ENCODE measurements at places on chromosomes 1 and 21. TPM values are rescaled to one million over a fixed set of nuclear protein-coding genes. Genes with fewer than 3 reads are reported as not detected.

GRCh38 chr1:185213091-185213490 lies 56.1 kb downstream of the SWT1 start:
- no peaks in the 10 kb centered on the region for H3K4me1 ChIP-seq
- H3K36me3 ChIP-seq: no peaks in the 10 kb centered on the region
- H3K4me3 ChIP-seq: no peak overlapping the region
- no peak for DNase-seq

- no peak overlapping the region for H3K27ac ChIP-seq
- H3K4me1 ChIP-seq: peaks cover 8% of the 10 kb centered on the region
- H3K4me3 ChIP-seq: no peak overlapping the region
- H3K27me3 ChIP-seq: no peaks in the 10 kb centered on the region
Measured at GRCh38 chr1:204254031-204254661, 40.4 kb upstream of the GOLT1A start.

GRCh38 chr1:161051219-161051618 lies 5.4 kb upstream of the USF1 start:
- peaks cover 12% of the 10 kb centered on the region for H3K4me1 ChIP-seq
- H3K4me3 ChIP-seq: no peak overlapping the region
- H3K36me3 ChIP-seq: no peaks in the 10 kb centered on the region

- no peak overlapping the region for H3K4me3 ChIP-seq
- H3K27ac ChIP-seq: no peak overlapping the region
- no peak for DNase-seq
- H3K4me1 ChIP-seq: 0 out of 2 replicates have a peak, but pooled peaks cover 5% of the 10 kb centered on the region
- H3K27me3 ChIP-seq: no peaks in the 10 kb centered on the region
Measured at GRCh38 chr1:216961516-216961915, 238.3 kb upstream of the ESRRG start.

DNA sequence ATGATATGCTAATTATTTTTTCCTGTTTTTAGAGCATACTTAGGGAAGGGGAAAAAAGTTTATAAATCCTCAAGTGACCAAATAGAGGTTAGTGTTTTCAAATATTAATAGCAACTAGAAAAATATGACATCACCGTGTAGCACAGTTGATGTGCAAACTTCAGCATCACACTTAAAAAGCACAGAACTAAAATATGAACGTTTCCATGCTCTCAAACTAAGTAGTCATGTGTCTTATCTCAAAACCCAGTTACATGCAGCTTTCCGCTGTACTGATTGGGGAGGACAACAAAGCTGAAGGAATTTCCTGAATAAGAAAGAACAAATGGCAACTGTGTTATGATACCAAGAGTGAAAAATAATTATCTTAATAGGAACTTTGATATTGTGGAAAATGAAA lies 903.7 kb downstream of the ADGRL2 start:
- H3K27ac ChIP-seq: no peak overlapping the region
- no peaks in the 10 kb centered on the region for H3K4me1 ChIP-seq
- no peak overlapping the region for H3K4me3 ChIP-seq
- DNase-seq: no peak
- H3K36me3 ChIP-seq: no peaks in the 10 kb centered on the region

- no peak within 1 kb of the TSS for H3K4me3 ChIP-seq
- DNase-seq: no peak
- H3K27ac ChIP-seq: peak within 1 kb of the TSS; percentile 50
- H3K27me3 ChIP-seq: no peaks in the 10 kb centered on the region
Measured at GRCh38 chr21:34668803-34669148, at the start of gene CLIC6. Gene CLIC6, plus strand, starts transcription at chr21:34668994. Its CDS starts 395 bp downstream, at chr21:34669389.

- H3K4me1 ChIP-seq: no peaks in the 10 kb centered on the region
- no peak overlapping the region for H3K27ac ChIP-seq
- no peak for DNase-seq
Measured at GRCh38 chr1:3714284-3714741, 37.9 kb upstream of the CCDC27 start.

DNA sequence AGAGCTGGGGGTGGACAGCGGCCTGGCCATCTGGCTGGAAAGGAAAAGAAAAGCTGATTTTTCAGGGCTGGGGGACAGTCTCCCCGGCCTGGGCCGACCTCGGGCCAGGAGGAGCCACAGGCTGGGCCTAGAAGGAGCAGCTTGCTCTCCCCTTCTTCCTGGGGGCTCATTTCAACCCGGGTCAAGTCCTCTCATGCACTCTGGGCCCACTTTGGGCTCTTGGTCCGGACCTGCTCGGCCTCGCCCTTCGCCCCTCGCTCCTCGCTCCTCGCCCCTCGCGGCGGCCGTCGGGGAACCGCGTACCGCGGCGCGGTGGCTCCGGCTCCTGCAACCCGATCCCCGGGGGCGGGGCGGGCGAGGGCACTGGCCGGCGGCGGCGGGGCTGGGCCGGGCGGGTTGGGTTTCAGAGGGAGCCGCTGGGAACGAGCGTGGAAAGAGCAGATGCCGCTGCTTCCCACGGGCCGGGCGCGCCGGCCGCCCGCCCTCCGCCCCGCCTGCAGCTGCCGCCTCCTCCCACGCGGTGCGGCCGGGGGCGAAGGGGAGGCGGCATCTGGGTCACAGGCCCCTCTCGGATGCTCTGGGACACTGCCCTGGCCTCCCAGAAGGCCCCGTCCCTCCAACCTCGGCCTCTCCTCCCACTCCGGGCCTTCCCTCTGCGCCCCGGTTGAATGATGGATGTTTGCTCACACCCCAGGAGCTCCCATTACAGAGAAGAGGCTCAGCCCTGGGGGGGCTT lies 6.6 kb downstream of the HEYL start:
- H3K27me3 ChIP-seq: no peaks in the 10 kb centered on the region
- H3K36me3 ChIP-seq: no peaks in the 10 kb centered on the region
- DNase-seq: no peak

DNA sequence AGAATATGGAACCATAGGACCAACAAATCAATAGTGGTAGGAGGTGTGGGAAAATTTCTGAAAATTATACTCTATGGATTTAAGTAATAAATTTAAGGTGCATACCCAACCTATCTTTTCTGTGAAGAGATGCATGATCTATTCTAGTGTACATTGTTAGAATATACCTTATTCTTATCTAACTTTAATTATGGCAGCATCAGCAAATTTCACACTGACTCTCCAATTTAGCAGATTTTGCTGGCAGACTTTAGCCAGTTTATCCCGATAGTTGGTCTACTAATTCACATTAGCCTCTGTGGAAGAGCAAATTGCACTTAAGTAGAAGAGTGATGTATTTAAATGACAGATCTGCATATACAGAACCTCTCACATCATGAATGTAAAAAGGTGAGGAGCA lies 400.0 kb downstream of the PLA2G4A start:
- no peaks in the 10 kb centered on the region for H3K36me3 ChIP-seq
- H3K27me3 ChIP-seq: no peaks in the 10 kb centered on the region
- DNase-seq: no peak
- H3K4me3 ChIP-seq: no peak overlapping the region
- H3K27ac ChIP-seq: no peak overlapping the region

- no peak for DNase-seq
- H3K27me3 ChIP-seq: no peaks in the 10 kb centered on the region
- H3K4me3 ChIP-seq: no peak overlapping the region
- H3K4me1 ChIP-seq: peaks cover 23% of the 10 kb centered on the region
- no peaks in the 10 kb centered on the region for H3K36me3 ChIP-seq
Measured at GRCh38 chr1:234505769-234506102, 26.8 kb upstream of the TARBP1 start.

Gene INKA2
- 8.5 TPM for total RNA-seq

Gene PCP4L1
- total RNA-seq: 2.5 TPM

Gene RAVER2
- total RNA-seq: 12.9 TPM

Gene KRTAP21-2
- not detected for total RNA-seq

Gene MAD2L2
- total RNA-seq: 49.9 TPM

Gene RGS18
- total RNA-seq: not detected
